ENCODE measurements at places on chromosomes 16 and 17. TPM values are rescaled to one million over a fixed set of nuclear protein-coding genes. Genes with fewer than 3 reads are reported as not detected.

- DNase-seq = no peak
Observed at GRCh38 chr16:19245326-19245925, 40.1 kb upstream of the CLEC19A start.

Gene TBX6
- polyA plus RNA-seq = 1.1 TPM

Gene FOXK2
- polyA plus RNA-seq = 39.9 TPM

Gene FBXL16
- polyA plus RNA-seq = 1.1 TPM

- no peak for DNase-seq
Observed at GRCh38 chr16:85048921-85049562, 21.4 kb downstream of the KIAA0513 start.

Gene TBC1D28
- not detected for polyA plus RNA-seq

DNA sequence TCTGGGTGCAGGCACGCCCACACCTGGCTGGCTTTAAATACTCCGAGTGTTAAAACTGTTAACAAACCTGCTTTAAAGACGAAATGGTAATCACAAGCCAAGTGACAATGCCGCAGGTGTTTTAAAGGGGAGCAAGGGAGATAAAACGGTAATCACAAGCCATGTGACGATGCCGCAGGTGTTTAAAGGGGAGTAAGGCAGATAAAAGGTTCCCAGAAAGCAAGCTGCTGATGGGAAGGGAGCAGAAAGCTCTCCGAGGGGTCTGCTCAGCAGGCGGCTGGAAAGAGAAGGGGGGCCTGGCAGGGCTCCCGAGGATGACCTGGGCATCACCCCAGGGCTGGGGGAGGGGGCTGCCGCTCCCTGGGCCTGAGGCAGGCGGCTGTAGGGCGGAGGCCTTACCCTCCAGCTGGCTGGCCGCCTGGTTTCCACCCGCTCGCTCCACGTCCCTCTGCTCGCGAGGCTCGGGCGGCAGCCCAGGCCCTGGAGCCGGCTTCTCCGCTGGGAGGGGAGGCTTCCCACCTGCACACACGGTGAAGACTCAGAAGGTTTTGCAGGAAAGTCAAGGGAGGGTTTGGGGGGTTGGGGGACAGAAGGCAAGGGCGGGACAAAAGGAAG lies 12.1 kb downstream of the NDUFAF8 start:
- no peak for DNase-seq

DNA sequence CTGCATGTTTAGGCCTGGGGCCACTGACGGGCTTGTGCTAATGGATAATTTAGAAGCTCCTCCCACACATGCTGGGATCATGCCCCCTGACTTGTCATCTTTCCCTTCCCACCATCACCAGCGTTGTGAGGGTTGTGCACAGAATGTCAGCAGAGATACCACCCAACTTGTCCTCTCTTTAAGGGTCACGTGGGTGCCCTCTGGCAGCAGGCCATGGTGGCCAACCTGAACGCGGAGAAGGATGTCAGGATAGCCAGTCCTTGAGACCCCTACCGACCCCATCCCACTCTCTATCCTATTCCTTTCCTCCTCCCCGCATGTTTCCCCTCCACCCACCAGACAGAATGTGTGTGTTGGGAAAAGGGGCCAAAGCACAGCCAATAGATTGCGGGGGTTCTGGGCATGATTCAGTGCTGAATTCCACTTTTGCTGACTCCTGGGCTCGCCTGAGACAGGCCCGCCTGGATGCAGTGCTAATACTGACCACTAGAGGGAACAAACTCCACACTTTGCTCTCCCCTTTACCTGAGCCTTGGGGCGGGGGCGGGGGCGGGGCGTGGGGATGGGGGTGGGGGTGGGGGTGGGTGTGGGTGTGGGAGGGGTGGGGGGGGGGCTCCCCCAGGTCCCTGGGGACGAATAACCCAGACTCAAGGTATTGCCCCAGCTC lies at the start of gene GH2:
Gene GH2 (minus strand): TSS at position 10 of the 667 bp plus-strand sequence. CDS start 143 bp downstream, outside the sequence.
- peak; percentile 31 for DNase-seq

DNA sequence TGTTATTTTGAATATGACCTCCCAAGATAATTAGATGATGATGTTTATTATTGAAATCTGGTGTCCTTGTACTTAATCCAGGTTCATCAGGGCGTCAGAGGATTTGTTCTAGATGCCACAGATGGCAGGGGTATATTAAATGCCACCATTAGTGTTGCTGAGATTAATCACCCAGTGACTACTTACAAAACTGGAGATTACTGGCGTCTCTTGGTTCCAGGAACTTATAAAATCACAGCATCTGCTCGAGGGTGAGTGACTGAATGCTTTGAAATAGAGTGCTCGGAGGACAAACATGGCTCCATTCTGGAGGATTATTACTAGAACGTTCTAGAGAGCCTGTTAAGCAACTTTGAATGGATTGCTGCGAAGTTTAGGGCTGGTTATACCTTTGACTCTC lies 33.5 kb upstream of the GOSR1 start:
- DNase-seq = no peak

Gene SULT1A2
- 1.5 TPM for polyA plus RNA-seq

DNA sequence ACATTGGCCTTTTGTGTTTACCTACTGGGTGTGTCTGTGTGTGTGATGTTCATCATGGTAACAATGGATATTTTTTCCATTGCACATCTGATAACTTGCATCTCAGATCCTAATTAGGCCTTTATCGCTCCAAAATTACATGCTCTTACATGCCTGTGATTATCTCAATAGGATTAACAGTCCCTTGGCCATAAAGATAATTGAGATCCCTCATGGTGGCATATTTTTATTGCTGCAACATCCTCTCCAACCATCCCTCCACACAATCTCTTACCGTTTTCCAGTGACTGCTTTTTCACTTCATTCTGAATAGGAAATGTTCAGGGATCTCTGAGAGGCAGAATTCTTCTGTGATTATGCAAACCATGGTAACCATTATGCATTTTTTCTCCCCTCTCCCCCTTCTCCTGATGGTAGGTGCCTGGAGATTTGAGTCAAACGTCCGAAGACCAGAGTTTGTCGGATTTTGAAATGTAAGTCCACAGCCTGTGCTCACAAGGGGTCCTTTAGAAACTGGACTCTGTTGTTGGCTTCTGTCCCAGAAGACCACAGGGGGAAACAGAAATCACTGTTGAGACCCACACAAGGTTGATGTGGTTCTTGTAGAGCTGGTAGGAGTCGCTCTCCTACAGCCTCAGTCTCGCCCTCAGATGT lies 405.5 kb downstream of the CPPED1 start:
- no peak for DNase-seq

DNA sequence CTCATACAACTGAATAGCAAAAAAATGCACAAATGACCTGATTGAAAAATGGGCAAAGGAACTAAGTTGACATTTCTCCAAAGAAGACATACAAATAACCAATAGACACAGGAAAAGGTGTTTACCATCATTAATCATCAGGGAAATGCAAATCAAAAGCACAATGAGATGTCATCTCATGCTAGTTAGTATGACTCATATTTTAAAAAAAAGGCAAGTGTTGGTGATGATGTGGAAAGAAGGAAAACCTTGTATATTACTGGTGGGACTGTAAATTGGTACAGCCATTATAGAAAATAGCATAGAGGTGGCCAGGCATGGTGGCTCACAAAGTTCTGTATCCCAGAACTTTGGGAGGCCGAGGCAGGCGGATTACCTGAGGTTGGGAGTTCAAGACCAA lies 232.5 kb upstream of the ZFHX3 start:
- no peak for DNase-seq

DNA sequence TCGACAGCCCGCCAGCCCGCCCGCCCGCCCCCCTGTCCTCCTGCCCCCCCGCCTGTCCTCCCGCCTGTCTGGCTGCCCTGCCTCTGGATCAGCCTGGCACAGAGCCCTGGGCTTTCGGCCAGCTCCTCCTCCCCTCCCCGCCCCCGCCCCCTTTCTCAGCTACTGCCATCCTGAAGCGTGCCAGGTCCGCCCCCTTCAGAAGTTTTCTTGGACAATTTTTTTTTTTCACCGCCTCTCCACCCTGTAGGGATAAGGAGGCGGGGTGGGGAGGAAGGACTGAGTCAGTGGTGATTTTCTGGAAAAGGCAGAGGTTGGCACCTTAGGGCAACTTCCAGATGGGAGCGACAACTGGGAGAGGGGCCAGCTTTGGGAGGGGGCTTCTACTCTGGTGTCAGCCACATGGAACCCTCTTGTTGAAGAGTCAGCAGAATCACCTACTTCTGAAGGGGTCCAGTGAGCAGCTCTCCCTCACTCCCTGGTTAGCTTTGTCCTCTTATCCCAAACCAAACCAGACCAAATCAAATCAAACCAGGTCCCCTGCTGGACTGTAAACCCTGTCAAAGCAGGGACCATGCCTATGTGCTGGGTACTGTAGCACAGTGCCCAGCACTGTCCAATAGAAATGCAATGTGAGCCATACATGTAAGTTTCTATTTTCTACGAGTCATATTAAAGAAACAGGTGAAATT lies 19.7 kb downstream of the IGF2BP1 start:
- DNase-seq = no peak

DNA sequence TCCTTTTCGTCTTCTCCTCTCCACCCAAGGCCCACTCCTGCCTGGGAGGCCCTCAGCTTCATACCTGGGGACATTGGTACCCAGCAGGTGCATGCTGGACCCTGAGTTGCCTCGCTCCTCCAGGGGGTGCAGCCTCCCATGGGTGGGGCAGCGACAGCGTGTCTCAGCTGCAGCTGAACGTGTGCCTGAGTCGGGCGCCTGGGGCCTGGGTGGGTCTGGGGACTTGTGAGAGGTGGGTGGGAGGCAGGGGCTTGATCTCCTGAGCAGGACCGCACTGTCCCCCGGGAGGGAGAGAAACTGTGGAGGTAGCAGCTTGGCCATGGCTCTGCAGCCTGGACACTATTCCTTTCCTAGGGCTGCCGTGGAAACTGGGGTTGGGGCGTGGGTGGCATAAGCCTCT lies 24.8 kb upstream of the ENGASE start:
- no peak for DNase-seq

Gene CALB2
- 0.67 TPM for polyA plus RNA-seq

Gene FAM20A
- 12.6 TPM for polyA plus RNA-seq

- no peak for DNase-seq
Observed at GRCh38 chr17:64500487-64500859, 3.6 kb upstream of the POLG2 start.

- DNase-seq = no peak
Observed at GRCh38 chr17:14318918-14319205, 18.0 kb downstream of the HS3ST3B1 start.

Gene CDK5R1
- 4.9 TPM for polyA plus RNA-seq

GRCh38 chr17:28576758-28577465 lies at the start of gene ALDOC:
ALDOC (minus strand) TSS chr17:28576895; CDS start chr17:28575532, 1,363 bp downstream.
- peak; percentile 81 for DNase-seq

GRCh38 chr17:63961355-63962212 lies 11.1 kb downstream of the SCN4A start:
- no peak for DNase-seq

Gene CTRB2
- not detected for polyA plus RNA-seq

Gene NECAB2
- polyA plus RNA-seq = 5.1 TPM

Gene COX6A2
- 0.80 TPM for polyA plus RNA-seq

Gene TEX14
- polyA plus RNA-seq = 0.49 TPM

DNA sequence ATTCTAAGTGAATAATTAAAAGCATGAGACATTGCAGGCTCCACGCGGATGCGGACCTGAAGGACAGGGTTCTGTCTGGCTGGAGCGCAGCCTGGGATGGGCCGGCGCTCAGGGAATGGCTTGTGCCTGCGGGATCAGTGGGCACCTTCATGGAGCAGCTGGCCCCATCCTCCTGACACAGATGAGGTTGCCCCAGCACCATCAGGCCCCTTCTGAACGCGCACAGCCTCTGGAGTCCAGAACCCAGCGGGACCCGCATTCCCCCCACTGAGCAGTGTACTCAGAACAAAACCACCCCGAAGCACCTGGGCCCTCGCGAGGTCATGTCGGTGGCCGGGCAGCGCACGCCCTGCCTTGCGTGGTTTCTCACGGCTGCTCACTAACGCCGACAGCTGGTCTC lies 70.5 kb upstream of the CHMP6 start:
- no peak for DNase-seq

Gene C17orf50
- polyA plus RNA-seq = 0.08 TPM

Gene BICDL2
- polyA plus RNA-seq = 3.5 TPM

Gene STX1B
- 0.73 TPM for polyA plus RNA-seq

DNA sequence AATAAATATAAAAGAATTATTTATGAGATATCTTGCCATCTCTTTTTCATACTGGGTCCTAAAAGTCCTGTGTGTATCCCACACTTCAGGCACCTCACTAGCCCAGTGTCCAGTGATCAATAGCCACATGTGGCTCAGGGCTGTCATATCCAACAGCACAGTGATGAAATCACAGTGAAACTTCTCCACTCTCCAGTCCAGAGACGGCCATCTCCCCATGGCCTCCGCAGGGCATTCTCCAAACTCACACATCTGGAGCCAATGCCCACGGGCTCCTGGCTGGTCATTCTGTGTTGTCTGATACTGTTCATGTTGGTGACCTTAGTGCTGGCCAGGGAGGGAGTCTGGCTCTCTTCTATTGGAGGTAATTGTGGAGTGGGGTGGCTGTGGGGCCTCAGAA lies 125.2 kb upstream of the SDK2 start:
- DNase-seq = no peak

- DNase-seq = no peak
Observed at GRCh38 chr16:57277586-57277985, 6.9 kb downstream of the PLLP start.

DNA sequence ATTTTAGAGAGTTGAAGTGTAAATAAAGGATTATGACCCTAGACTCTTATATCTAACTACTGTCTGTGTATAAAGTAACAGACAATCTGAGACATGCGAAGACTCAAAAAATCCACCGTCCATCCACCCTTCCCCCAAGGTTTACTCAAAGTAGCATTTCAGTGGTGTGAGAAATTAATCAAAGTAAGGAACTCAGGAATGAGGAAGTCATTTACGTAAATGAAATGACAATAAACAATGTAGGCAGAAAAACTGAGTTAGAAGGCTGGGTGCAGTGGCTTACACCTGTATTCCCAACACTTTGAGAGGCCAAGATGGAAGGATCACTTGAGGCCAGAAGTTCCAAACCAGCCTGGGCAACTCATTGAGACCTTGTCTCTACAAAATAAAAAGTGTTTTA lies 19.8 kb upstream of the NTN1 start:
- no peak for DNase-seq

- no peak for DNase-seq
Observed at GRCh38 chr17:36000732-36001109, 632 bp downstream of the CCL15 start.

- DNase-seq = no peak
Observed at GRCh38 chr17:61404663-61404912, 4.9 kb downstream of the TBX2 start.

GRCh38 chr16:60810250-60810649 lies 1226.0 kb downstream of the CDH8 start:
- no peak for DNase-seq

DNA sequence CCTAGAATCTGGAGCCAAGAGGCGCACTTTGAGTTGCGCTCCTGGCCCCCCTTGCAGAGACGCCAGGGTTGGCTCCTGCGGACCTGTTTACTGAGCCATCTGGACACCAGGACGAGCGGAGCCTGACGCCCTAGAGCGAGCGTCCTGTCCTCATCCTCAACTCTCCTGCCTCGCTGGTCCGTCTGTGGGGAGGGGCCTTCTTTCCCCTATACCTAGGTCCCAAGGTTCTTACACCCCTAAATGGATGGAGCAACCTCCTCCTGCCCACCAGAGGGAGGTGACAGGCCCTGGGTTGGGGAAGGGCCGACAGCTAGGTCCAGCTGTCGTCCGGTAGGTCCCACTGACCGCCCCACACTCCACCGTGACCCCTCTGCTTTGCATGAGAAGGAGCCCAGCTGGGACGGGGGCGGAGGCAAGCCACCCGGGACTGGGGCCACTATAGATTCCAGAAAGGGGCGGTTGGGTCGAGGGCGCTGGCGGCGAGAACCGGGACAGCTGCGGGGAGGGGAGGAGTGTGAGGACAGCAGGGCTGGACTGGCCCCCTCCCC lies 3.1 kb upstream of the LHX1 start:
- no peak for DNase-seq

Gene UTS2R
- polyA plus RNA-seq = 0.55 TPM

Gene HOXB5
- 34.3 TPM for polyA plus RNA-seq

Measured in right renal pelvis (tissue), 4 donors.